ENCODE measurements at places on chromosomes 7 and 10. TPM values are rescaled to one million over a fixed set of nuclear protein-coding genes. Genes with fewer than 3 reads are reported as not detected.

The SKIDA1 gene
- total RNA-seq, result 0.46 TPM

The IGFBP3 gene
- total RNA-seq, result 10.2 TPM

The DYDC2 gene
- total RNA-seq, result not detected

The GBX1 gene
- total RNA-seq, result not detected

The COL1A2 gene
- total RNA-seq, result 19.1 TPM

The H2BK1 gene
- not detected for total RNA-seq

The TFPI2 gene
- total RNA-seq, result 79.2 TPM

Measured in pulmonary artery endothelial cell (primary cell).